Cardiac muscle cell (in vitro differentiated cells and primary cell): ENCODE measurements at places on chromosomes 6 and 20. TPM values are rescaled to one million over a fixed set of nuclear protein-coding genes. Genes with fewer than 3 reads are reported as not detected.

DNA sequence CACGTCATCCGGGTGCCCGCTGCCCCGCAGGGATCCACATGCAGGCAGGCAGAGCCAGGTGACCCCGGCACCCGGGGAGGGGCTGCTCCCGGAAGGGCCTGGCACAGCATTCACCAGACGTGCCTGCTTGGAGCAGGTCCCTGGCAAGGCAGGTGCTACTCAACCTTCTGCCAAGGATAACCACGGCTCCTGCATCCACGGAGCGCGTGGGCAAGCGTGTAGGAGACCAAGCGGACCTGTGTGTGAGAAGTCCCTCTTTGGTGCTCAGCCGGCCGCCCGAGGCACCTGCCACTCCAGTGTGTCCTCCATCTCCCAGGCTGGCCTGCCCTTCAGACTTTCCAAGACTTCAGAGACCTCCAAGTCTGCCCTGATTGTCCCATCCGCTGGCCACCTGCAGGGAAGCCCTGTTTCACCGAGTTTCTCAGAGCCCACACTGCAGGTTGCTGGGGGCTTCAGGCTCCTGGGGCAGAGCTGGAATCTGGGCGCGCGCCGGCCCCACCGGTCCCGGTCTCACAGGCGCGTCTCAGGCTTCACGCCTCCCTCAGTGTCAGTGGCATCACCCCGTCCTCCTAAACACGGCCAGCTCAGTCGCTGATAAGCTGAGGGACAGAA is 124.3 kb downstream of the DLL1 start:
- H3K36me3 ChIP-seq: no peaks in the 10 kb centered on the region
- DNase-seq: no peak
- no peak overlapping the region for H3K27ac ChIP-seq
- no peak overlapping the region for H3K4me3 ChIP-seq

- no peaks in the 10 kb centered on the region for H3K36me3 ChIP-seq
- no peak for DNase-seq
- H3K27me3 ChIP-seq: no peaks in the 10 kb centered on the region
Measured at GRCh38 chr6:169452117-169452868, 198.6 kb upstream of the THBS2 start.

GRCh38 chr20:47568019-47568418 is 66.3 kb downstream of the NCOA3 start:
- no peaks in the 10 kb centered on the region for H3K36me3 ChIP-seq
- H3K27me3 ChIP-seq: no peaks in the 10 kb centered on the region
- no peak overlapping the region for H3K4me3 ChIP-seq
- peak overlapping the region; percentile 49 for H3K27ac ChIP-seq
- no peaks in the 10 kb centered on the region for H3K4me1 ChIP-seq

DNA sequence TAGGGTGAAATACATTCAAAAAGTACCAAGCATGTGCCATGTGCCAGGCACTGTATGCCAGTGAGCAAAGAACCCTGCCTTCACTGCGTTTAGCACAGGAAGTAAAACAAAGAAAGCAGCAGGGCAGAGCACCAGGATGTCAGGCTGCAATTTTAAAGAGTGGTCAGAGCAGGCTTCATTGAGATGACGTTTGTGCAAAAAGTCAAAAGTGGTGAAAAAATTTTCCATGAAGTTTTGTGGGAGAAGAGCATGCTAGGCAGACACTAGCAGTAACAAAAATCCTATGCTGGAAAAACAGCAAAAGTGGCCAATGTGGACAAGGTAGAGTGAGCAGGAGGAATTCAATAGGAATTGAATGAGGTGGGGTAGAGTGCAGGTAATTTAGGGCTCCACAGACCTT is 31.3 kb downstream of the AKIRIN2 start:
- peaks cover 11% of the 10 kb centered on the region for H3K4me1 ChIP-seq
- no peak overlapping the region for H3K4me3 ChIP-seq
- H3K27me3 ChIP-seq: no peaks in the 10 kb centered on the region
- H3K36me3 ChIP-seq: peaks cover 11% of the 10 kb centered on the region
- no peak for DNase-seq
- H3K27ac ChIP-seq: peak overlapping the region; percentile 78

DNA sequence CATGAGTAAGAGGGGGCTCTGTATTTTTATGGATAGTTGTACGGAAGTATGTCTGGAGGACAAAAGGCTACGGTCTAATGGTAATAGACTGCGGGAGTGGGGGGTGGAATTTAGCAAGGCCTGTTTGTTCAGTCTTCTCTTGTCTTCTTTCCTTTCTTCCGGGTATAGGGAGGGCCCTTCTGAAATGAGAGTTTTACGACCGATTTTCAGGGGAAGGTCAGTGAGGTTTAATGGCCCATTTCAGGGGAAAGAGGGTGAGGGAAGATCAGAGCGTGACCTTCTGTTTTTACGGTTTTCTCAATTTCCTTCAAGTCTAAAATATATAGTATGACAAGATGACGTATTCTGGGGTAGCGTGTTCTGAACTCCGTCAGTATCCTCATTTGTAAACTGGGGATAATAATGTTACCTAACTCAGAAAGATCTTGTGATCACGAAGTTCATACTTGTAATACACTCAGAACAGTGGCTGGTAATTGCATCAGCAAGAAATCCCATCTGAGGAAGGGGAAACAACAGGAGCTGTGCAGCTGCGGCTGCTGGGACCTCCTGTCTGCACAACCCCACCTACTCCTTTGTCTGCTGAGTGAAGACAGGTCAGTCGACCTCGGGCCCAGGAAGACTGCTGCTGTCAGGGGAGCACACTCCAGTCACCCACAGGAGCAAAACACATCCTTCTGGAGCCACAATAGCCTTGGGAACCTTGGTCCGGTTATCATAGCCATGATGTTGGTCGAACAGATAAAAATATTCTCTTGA is 90.4 kb downstream of the MAP3K7 start:
- DNase-seq: no peak
- H3K27me3 ChIP-seq: no peaks in the 10 kb centered on the region
- H3K4me1 ChIP-seq: no peaks in the 10 kb centered on the region
- no peaks in the 10 kb centered on the region for H3K36me3 ChIP-seq
- no peak overlapping the region for H3K4me3 ChIP-seq
- no peak overlapping the region for H3K27ac ChIP-seq

Gene CCN6
- total RNA-seq: not detected in 2 replicates

DNA sequence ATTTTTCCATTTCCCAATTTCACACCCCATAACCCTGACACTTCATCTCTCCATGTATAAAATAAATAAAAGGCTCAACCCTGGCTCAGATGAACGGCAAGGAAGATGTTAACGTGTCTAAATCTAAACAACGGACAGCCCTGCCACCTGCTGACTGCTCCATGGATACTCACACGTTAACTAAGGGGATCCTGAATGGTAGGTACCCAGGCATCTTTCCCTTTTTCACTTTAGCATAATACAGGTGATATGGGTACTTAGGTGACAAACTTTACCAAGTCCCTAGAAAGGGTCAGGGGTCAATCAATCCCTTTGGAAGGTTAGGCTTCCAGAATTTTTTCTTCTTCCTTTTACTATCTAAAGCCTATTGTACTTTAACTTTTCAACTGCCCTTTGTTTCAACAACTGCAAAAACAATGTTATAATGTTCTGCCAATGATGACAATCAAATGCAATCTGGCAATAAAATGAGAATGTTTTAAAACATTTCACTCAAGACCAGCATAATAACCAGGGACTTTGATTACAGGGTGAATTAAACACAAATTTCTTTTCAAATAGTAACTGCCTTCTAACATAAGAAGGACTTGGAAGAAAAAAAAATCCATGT is 52.4 kb upstream of the IPCEF1 start:
- no peak overlapping the region for H3K27ac ChIP-seq
- no peak overlapping the region for H3K4me3 ChIP-seq
- DNase-seq: no peak
- no peaks in the 10 kb centered on the region for H3K36me3 ChIP-seq
- H3K27me3 ChIP-seq: no peaks in the 10 kb centered on the region

Gene RUNX2
- total RNA-seq: 0.92 and 1.9 TPM in 2 replicates

DNA sequence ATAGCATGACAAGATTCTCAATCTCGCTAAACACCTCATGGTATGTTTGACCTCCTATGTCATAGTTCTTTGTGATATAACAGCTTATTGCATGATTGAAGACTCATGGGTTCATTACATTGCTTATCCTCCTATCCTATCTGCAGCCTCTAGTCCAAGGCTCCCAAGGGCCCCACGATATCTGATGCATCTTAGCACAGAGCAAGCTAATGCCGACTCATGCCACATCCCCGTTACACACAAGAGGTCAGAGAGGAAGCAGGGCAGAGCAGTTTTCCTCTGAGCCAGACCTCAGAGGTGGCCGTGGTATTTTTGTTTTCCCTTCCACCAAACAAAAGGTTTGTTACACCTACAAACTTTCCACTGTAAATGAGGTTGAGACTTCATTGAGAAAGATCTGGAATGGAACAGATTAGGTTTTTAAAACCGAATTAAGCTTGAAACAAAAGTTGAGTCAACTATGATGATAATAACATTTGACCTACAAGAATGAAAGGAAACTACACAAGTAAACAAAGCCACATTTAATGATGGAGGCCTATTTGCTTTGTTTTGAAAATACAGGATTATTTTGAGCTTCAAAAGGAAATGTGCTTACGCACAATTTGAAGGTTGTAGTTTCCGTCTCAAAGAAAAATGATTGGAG is 133.9 kb upstream of the MYLIP start:
- no peaks in the 10 kb centered on the region for H3K27me3 ChIP-seq
- DNase-seq: no peak
- H3K36me3 ChIP-seq: no peaks in the 10 kb centered on the region
- H3K4me3 ChIP-seq: no peak overlapping the region
- peaks cover 42% of the 10 kb centered on the region for H3K4me1 ChIP-seq

GRCh38 chr6:53517021-53517420 is 27.9 kb downstream of the GCLC start:
- H3K4me1 ChIP-seq: peaks cover 24% of the 10 kb centered on the region
- H3K27me3 ChIP-seq: no peaks in the 10 kb centered on the region
- H3K4me3 ChIP-seq: no peak overlapping the region
- peaks cover 17% of the 10 kb centered on the region for H3K36me3 ChIP-seq
- no peak for DNase-seq

DNA sequence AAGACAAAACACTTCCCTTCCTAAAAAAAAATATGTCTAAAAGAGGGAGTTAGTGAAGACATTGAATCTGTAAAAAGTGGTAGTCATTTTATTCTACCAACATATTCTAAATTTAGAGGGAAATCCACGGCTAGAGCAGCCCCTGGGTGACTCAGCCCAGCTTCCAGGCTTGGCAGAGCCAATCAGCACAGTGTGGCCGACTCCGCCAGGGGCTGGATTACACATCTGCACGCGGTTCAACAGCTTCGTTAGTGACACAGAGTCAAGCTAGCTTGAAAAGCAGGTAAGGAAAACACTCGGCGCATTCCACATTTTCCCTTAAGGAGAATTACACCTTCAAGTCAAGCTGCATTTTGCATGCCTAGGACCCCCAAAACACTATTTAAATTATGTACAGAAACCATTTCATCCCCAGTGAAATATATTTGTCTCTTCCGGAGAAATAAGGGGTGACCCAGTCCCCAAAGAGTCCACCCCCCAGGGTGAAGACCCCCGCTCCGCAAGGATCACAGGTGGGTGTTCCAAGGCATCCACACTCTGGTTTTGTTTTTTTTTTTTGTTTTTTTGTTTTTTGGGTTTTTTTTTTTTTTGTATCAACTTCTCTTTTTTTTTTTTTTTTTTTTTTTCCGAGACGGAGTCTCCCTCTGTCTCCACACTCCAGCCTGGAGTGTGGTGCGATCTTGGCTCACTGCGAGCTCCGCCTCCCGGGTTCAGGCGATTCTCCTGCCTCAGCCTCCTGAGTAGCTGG is 58.4 kb upstream of the ARID1B start:
- H3K36me3 ChIP-seq: no peaks in the 10 kb centered on the region
- H3K4me3 ChIP-seq: no peak overlapping the region
- H3K27me3 ChIP-seq: no peaks in the 10 kb centered on the region

Gene DEFB112
- total RNA-seq: not detected in 2 replicates

DNA sequence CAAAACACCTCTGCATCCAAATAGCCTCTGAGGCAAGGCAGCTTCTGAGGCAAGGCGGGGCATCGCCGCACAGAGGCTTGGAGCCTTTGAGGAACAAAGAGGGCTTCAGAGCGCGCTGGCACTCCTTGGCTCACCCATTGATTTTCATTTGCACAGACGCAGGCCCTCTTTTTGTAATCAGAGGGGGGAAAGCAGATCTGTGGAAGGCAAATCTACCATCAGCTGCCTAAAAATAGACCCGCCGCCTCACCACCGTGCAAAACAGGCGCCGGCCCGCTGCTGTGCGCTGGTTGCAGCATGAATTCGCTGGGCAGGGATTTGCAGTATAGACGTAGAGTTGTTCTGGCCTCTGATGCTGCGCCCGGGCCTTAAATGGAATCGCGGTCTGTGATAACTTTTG is 69.9 kb upstream of the STMND1 start:
- H3K27ac ChIP-seq: no peak overlapping the region
- no peak for DNase-seq
- H3K27me3 ChIP-seq: peaks cover 7% of the 10 kb centered on the region
- H3K4me1 ChIP-seq: no peaks in the 10 kb centered on the region

Gene HUS1B
- total RNA-seq: 1.2 and 1.9 TPM in 2 replicates

GRCh38 chr6:5497896-5498578 is 236.7 kb downstream of the FARS2 start:
- no peaks in the 10 kb centered on the region for H3K36me3 ChIP-seq
- no peaks in the 10 kb centered on the region for H3K27me3 ChIP-seq
- H3K4me1 ChIP-seq: no peaks in the 10 kb centered on the region
- no peak overlapping the region for H3K4me3 ChIP-seq
- peak; percentile 43 for DNase-seq

Gene SHLD1
- total RNA-seq: 3.4 and 5.2 TPM in 2 replicates

Gene SLC26A8
- not detected in 2 replicates for total RNA-seq

- H3K27ac ChIP-seq: no peak overlapping the region
- H3K27me3 ChIP-seq: no peaks in the 10 kb centered on the region
- H3K36me3 ChIP-seq: no peaks in the 10 kb centered on the region
Measured at GRCh38 chr20:1811621-1812498, 83.3 kb upstream of the SIRPA start.

- DNase-seq: no peak
- H3K4me1 ChIP-seq: no peaks in the 10 kb centered on the region
- H3K27ac ChIP-seq: no peak overlapping the region
- H3K36me3 ChIP-seq: no peaks in the 10 kb centered on the region
- no peak overlapping the region for H3K4me3 ChIP-seq
- peaks cover 15% of the 10 kb centered on the region for H3K27me3 ChIP-seq
Measured at GRCh38 chr20:57857969-57858368, 148.2 kb upstream of the PMEPA1 start.

Gene RAET1L
- not detected in 2 replicates for total RNA-seq

Gene SLC44A4
- total RNA-seq: not detected in 2 replicates

DNA sequence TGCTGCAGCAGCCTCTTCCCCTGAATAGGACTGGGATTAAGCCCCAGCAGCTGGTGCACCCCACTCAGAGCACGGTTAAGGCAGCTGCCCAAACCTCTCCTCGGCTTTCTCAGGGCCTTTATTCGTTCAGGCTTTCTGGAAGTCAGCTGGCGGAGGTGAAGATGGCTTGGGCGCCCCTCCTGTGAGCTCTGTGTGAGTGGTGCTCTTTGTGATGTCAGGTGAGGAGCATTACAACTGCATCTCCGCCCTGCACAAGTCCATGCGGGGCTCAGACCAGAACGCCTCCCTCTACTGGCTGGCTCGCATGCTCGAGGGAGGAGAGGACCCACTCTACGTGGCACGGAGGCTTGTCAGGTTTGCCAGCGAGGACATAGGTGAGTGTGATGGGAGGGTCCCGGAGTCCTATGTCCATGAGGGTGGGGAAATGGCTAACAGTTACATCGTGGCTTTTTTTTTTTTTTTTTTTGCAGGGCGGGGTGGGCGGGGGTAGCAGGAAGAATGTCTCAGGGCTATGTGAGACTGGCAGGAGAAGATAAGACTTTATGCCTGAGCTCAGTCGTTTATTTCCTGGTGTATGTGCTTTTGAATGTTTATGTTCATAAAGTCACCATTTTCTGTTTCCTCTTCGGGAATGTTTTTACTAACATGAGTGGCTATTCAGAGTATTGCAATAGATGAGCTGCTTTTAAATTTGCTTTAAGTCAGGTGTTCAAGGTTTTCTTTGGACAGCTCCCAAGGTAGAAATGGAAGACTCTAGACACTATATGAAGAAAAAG is 18.2 kb downstream of the WRNIP1 start:
- no peaks in the 10 kb centered on the region for H3K27me3 ChIP-seq
- H3K36me3 ChIP-seq: peaks cover 15% of the 10 kb centered on the region
- no peak overlapping the region for H3K4me3 ChIP-seq
